Testis (tissue), 5 donors: ENCODE measurements at places on chromosomes 1 and 21. TPM values are rescaled to one million over a fixed set of nuclear protein-coding genes. Genes with fewer than 3 reads are reported as not detected.

GRCh38 chr1:169361281-169361680 lies 6.3 kb downstream of the NME7 start:
- no peaks in the 10 kb centered on the region for H3K27me3 ChIP-seq
- no peaks in the 10 kb centered on the region for H3K36me3 ChIP-seq
- no peak overlapping the region for H3K4me3 ChIP-seq
- H3K4me1 ChIP-seq, result no peaks in the 10 kb centered on the region
- H3K27ac ChIP-seq, result no peak overlapping the region

DNA sequence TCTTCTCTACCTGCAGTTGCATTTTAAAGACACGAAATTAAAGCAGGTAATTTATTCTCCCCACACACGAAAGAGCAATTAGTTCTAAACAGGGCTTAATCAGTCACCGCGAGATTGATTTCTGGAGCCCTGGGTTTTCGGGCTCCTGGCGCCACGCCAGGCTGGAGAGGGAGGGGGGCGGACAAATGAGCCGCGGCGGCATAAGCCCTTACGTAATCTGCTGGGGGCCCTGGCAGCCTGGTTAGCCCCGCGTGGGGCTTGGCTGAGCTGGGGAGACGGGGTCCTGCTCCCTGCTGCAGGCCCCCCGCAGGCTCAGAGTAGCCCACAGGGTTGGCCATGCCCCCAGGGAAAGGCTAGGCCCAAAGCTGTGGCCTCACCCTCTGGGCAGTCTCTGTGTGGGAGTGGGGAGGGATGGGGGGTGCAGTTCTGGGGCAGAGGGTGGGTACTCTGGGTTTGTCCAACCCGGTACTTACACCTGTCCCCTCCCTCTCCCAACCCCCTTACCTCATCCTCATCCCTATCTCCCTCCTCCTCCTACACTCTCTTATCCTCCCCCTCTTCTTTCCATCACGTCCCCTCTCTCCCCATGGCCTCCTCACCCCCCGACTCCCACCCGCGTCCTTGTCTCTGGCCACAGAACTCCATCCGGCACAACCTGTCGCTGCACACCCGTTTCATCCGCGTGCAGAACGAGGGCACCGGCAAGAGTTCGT lies 19.9 kb downstream of the FOXO6 start:
- H3K27ac ChIP-seq, result peak overlapping the region; percentile 90
- H3K36me3 ChIP-seq, result no peaks in the 10 kb centered on the region
- H3K4me3 ChIP-seq, result peak overlapping the region; percentile 64
- DNase-seq, result peak; percentile 50
- H3K27me3 ChIP-seq, result no peaks in the 10 kb centered on the region

DNA sequence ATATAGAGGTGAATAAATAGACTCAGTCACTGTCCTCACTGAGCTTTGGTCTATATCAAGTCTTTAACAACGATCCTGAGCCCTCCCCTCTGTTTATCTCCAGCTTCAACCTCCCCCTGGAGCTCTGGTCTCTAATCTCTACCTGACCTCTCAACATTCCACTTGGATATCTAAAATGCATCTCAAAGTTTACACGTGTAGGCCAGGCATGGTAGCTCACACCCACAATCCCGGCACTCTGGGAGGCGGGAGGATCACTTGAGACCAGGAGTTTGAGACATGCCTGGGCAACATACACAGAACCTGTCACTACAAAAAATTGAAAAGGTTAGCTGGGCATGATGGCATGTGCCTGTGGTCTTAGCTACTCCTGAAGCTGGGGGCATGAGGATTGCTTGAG lies 53.4 kb downstream of the GADD45A start:
- DNase-seq, result no peak
- peaks cover 37% of the 10 kb centered on the region for H3K4me1 ChIP-seq
- H3K27me3 ChIP-seq, result no peaks in the 10 kb centered on the region
- no peak overlapping the region for H3K27ac ChIP-seq
- no peak overlapping the region for H3K4me3 ChIP-seq

DNA sequence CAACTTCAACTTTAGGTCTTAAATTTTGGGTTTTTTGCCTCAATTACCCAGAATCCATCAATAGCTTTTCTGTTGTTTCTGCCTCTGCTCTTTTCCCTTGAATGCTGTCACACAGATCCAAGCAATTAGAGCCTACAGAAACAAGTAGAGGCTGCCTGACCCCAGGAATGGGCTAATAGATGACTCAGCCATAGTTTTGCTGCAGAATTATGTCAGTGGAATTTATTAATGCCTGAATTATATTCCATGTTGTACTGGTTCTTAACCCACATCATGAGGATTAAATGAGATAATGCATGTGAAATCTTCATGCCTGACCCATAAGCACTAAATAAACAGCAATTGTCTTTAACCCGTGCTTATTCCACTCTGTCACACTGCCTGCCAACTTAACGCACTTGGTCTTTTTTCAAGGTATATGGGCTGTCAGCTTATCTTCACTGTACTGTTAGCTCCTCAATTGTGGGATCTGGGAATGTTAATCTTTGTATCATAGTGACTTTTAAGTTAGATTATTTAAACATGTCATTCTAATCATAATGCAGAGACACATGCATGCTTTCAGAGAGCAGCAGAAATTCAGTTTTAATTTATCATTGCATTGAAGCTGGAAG lies 213.3 kb downstream of the ROR1 start:
- H3K27me3 ChIP-seq, result no peaks in the 10 kb centered on the region
- H3K4me1 ChIP-seq, result no peaks in the 10 kb centered on the region
- DNase-seq, result no peak
- no peak overlapping the region for H3K4me3 ChIP-seq

- no peaks in the 10 kb centered on the region for H3K36me3 ChIP-seq
- H3K4me3 ChIP-seq, result no peak overlapping the region
- H3K4me1 ChIP-seq, result peaks cover 7% of the 10 kb centered on the region
- peak; percentile 72 for DNase-seq
Observed at GRCh38 chr1:14602136-14602535, 3.7 kb downstream of the KAZN start.

- DNase-seq, result no peak
- no peaks in the 10 kb centered on the region for H3K27me3 ChIP-seq
- peaks cover 5% of the 10 kb centered on the region for H3K4me1 ChIP-seq
Observed at GRCh38 chr1:2445162-2445822, 30.8 kb upstream of the PLCH2 start.

DNA sequence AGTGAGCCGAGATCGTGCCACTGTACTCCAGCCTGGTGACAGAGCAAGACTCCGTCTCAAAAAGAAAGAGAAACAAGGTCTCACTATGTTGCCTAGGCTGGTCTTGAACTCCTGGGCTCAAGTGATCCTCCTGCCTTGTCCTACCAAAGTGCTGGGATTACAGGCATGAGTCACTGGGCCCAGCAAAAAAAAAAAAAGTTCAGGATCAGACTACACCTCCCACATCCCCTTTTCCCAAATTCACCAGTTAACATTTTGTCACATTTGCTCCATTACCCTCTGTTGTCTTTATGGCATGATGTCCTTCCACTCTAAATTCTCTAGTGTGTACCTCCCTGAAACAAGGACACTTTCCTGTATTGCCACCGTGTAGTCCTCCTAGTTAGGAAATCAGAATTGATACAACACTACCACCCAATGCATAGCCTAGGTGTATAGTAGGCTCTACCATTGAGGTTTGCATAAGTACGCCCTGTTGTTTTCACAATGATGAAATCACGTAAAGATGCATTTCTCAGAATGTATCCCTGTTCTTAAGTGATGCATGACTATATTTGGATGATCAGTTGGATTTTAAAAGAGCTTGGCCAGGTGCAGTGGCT lies 10.7 kb downstream of the SPEN start:
- DNase-seq, result no peak
- no peaks in the 10 kb centered on the region for H3K4me1 ChIP-seq
- H3K36me3 ChIP-seq, result no peaks in the 10 kb centered on the region
- H3K27me3 ChIP-seq, result no peaks in the 10 kb centered on the region

DNA sequence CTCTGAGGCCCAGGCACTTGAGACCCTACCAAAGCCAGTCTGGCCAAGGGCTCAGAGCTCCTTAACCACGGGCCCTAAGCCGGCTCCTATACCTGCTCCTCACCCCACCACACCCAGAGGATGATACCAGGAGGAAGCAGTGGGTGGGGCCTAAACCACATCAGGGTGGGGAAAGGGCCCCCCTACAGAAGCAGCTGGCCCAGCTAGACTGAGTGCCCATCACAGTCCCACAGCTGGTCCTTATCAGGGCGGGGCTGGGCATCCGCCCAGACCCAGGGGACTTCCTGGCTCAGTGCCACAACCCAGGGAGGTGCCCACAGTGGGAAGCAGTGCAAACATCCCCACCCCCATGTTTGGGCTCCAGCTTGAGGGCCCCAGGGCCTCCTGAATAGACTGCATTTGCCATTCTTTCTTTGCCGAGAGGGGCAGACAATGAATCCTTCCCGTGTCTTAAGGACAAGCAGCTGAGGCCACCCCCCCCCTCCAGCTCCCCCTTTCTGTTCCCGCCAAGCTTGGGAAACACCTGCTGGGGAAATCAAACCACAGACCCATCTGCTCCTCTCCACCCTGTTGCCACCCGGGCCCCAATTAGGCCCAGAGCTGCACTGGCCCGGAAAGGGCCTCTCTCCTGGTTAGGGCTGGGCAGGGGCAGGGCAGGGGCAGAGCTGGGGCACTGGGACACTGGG lies 6.2 kb downstream of the E2F2 start:
- no peak overlapping the region for H3K4me3 ChIP-seq
- H3K27me3 ChIP-seq, result no peaks in the 10 kb centered on the region
- no peak for DNase-seq
- H3K27ac ChIP-seq, result no peak overlapping the region
- no peaks in the 10 kb centered on the region for H3K36me3 ChIP-seq

DNA sequence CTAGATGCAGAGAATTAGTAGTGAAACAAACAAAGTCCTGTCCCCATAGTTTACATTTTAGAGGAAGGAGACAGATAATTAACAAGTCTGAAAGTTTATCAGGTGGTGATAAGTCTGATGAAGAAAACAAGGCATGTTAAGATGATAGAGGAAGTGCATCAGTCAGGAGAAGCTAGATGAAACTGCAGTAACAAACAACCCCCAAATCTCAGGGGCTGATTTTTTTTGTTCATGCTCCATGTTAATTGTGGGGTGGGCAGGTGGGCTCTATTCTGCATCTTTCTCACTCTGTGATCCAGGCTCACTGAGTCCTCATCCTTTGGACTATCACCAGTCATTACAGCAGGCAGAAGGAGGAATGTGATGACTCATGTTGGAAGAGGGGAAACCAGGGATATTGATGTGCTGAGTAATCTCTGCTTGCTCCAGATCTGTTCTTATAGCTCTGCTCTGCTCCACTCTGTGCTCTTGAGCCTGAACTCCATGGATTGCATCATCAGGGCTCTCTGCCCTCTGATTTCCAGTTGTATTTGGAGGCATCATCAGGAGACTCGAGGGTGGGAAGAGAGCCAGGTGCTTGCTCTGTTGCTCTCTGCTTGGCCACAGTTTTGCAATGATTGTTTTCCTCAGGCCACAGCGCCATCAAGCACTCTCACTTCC lies 166.9 kb downstream of the IER5 start:
- no peaks in the 10 kb centered on the region for H3K27me3 ChIP-seq
- no peak overlapping the region for H3K4me3 ChIP-seq
- H3K4me1 ChIP-seq, result no peaks in the 10 kb centered on the region
- no peak overlapping the region for H3K27ac ChIP-seq
- no peaks in the 10 kb centered on the region for H3K36me3 ChIP-seq

DNA sequence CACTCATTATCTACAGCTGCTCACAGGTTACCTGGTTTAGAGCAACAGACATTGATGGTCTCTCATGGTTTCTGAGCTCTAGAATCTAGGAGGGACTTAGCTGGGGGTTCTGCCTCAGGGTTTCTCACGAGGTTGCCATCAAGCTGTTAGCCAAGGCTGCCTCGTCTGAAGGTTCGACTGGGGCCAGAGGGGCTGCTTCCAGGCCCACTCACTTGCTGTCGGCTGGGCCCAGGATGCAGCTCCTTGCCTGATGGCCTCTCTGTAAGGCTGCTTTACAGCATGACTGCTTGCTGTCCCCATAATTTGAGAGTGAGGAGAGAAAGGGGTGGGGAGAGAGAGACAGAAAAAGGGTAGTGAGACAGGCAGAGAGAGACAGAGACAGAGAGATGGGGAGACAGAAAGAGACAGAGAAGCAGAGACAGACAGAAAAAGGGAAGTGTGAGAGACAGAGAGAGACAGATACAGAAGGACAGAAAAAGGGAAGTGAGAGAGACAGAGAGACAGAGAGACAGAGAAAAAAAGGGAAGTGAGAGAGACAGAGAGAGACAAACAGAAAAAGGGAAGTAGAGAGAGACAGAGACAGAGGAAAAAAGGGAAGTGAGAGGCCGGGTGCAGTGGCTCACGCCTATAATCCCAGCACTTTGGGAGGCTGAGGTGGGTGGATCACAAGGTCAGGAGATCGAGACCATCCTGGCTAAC lies 106.8 kb upstream of the C1orf174 start:
- no peak overlapping the region for H3K27ac ChIP-seq
- no peaks in the 10 kb centered on the region for H3K27me3 ChIP-seq
- no peak overlapping the region for H3K4me3 ChIP-seq

DNA sequence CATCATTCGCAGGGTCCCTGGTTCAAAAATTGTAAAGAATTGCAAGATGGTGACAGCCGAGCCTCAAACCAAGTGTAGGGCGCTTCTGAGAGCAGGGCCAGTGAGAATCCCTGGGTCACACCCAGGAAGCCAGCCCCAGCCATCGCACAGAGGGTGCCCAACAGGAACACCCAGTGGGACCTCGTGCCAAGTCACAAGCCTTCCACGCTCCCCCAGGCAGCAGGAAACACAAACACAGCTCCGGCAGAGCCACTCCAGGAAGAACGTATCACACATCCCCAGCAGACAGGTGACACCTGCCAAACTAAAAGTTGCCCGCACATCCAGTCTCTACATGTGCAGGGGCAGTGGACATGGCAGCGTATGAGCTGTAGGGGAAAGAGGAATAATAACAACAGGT lies 20.2 kb downstream of the DHRS3 start:
- no peaks in the 10 kb centered on the region for H3K36me3 ChIP-seq
- H3K27ac ChIP-seq, result no peak overlapping the region
- no peak for DNase-seq

The RAB25 gene
- total RNA-seq, result 2.0 TPM

The SON gene
- total RNA-seq, result 377 TPM

The MEGF6 gene
- 26.4 TPM for total RNA-seq

The VWA1 gene
- total RNA-seq, result 64.0 TPM

The TXNIP gene
- 268 TPM for total RNA-seq

The TRIM63 gene
- 0.50 TPM for total RNA-seq
